ENCODE measurements at places on chromosomes 5 and 9. TPM values are rescaled to one million over a fixed set of nuclear protein-coding genes. Genes with fewer than 3 reads are reported as not detected.

Gene TMEM203
- 30.5 TPM for total RNA-seq

Gene ACO1
- 5.8 TPM for total RNA-seq

DNA sequence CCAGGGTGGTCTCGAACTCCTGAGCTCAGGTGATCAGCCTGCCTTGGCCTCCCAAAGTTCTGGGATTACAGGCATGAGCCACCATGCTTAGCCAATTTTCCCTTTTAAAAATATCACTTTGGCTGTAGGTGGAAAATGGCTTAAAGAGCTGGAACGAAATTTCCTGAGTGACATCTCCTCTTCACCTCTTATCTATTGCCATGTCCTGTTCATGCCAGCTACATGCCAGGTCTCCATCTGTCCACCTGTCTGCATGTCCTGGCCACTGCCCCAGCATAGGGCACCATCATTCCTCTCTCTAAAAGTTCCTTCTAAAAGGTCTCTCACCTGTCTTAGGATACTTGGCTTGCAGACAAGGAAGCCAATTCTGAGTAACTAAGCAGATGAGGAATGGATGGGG, 2.8 kb upstream of the GRK6 start:
- no peak for DNase-seq
- H3K27ac ChIP-seq: no peak overlapping the region
- no peak overlapping the region for H3K4me3 ChIP-seq
- H3K4me1 ChIP-seq: peaks cover 29% of the 10 kb centered on the region

GRCh38 chr5:99308131-99308530, 379.3 kb upstream of the CHD1 start:
- no peaks in the 10 kb centered on the region for H3K36me3 ChIP-seq
- H3K4me1 ChIP-seq: no peaks in the 10 kb centered on the region
- DNase-seq: no peak
- no peak overlapping the region for H3K27ac ChIP-seq

- no peaks in the 10 kb centered on the region for H3K4me1 ChIP-seq
- no peak overlapping the region for H3K27ac ChIP-seq
- H3K4me3 ChIP-seq: no peak overlapping the region
- DNase-seq: no peak
- H3K36me3 ChIP-seq: no peaks in the 10 kb centered on the region
Observed at GRCh38 chr5:102375272-102375671, 79.2 kb upstream of the SLCO4C1 start.

DNA sequence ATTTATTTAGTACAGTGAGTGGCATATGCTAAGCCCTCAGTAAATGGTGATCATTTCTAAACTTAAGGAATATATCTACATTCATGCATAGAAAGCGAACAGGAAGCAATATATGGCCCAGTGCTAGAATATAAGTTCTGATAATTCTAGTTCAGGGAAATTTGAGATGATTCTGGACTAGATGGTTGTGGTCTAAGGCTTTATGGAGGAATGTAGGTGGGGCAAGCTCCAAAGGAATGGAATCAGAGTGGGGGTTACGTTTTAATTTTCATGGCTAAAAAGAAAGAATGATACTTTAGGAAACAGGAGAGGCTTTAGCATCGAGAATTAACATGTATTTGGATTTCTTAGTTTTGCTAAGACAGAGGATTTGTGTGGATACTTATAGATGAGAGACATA, 56.1 kb downstream of the MTREX start:
- H3K4me1 ChIP-seq: no peaks in the 10 kb centered on the region
- no peak overlapping the region for H3K4me3 ChIP-seq
- H3K27ac ChIP-seq: no peak overlapping the region
- no peaks in the 10 kb centered on the region for H3K27me3 ChIP-seq
- no peak for DNase-seq

- peaks cover 13% of the 10 kb centered on the region for H3K4me1 ChIP-seq
- no peaks in the 10 kb centered on the region for H3K36me3 ChIP-seq
- no peak overlapping the region for H3K27ac ChIP-seq
- no peak for DNase-seq
Observed at GRCh38 chr9:79693750-79694149, 122.0 kb downstream of the TLE4 start.

Measured in natural killer cell (primary cell).